Fibroblast of pulmonary artery (primary cell): ENCODE measurements at places on chromosomes 12 and 14.
A peak's percentile ranks its signal among the peaks of the same experiment; 100 is the strongest.

DNA sequence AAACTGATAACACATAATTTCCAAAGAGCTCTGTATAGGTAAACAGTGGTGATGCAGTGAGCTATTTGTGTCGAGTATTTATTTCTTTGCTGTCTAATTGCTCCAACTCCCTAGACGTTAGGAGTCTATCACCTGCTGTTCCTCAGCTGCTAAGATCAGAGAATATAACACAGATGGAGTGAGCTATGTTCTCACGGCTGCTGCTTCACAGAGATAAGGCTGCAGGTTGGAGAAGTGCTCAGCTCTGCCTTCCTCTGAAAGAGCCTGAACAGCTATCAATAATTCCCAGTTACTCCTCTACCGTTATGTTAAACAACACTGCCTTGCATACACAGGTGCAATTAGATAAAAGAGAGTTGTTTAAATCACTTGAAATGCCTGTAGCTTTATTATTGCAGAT, 103.2 kb upstream of the MDGA2 start:
- DNase-seq: no peak

GRCh38 chr12:55839345-55840140, 3.2 kb downstream of the MMP19 start:
- no peak for DNase-seq

- DNase-seq: peak; percentile 18
Measured at GRCh38 chr12:76764856-76765255, 941 bp downstream of the ZDHHC17 start.

- peak; percentile 39 for DNase-seq
Measured at GRCh38 chr14:32933629-32934072, 5.0 kb upstream of the NPAS3 start.
